ENCODE measurements at places on chromosomes 11 and 22.

DNA sequence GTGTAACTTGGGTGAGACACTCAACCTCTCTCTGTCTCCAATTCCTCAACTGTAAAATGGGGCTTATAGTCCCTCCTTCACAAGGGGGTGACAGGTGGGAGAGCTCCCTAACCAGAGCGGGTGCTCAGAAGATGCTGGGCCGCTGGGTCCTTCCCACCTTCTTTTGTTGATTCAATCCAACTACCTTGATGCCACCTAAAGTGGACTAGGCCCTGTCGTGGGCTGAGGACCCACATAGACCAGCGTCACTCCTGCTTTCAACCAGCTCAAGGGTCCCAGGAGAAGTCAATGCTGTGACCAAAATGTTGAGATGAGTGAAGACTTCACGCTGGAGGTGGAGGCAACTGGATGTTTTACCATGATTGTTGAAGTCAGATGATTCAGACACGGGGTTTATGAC lies 72.7 kb upstream of the WNT11 start:
- DNase-seq, result no peak

DNA sequence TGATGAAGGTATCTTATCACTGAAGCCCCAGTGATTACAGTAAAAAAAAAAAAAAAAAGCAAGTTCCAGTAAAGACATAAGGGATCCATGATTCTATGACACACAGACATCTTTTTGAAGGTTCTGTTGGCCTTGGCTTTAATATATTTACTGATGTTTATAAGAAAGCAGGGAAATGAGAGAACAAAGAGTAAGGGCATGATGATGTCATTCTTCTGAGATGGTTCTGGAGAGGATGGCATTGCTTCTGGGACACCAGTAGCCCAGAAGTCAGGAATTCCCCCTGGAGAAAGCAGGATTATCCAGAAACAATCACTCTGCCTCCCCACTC lies 233.6 kb downstream of the FAM76B start:
- DNase-seq, result no peak

DNA sequence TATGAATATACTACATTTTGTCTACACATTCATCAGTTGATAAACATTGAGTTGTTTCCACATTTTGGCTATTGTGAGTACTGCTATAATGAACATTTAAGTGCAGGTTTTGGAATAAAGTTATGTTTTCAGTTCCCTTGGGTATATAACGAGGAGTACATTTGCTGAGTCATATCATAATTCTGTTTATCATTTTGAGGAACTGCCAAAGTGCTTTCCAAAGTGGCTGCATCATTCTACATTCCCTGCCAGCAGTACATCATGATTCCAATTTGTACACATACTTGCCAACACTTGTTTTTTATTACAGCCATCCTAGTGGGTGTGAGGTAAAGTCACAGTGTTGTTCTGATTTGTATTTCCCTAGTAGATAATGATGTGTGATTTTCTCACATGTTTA lies 1458.6 kb upstream of the TENM4 start:
- DNase-seq, result no peak

GRCh38 chr11:76007166-76007565 lies 192.2 kb downstream of the UVRAG start:
- no peak for DNase-seq

GRCh38 chr11:36073411-36074203 lies 129.7 kb downstream of the LDLRAD3 start:
- DNase-seq, result no peak

DNA sequence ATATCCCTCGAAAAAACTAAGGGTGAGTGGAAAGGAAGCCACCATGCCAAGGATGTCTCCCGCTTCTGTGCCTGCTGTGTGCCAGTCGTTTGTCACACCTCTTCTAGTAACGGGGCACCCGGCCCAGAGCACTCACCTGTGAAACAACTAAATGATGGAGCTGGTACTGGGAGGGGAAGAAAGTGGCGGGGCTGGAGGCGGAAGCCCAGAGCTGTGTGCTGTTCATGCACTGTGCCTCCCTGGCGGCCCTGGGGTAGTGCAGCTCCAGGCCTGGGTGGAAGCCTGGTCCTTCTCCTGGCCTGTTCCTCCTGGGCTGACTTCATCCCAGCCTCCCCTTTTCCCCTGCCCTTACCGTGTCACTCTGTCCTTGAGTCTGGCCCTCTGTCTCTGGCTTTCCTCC lies 130.2 kb downstream of the CEP164 start:
- no peak for DNase-seq

DNA sequence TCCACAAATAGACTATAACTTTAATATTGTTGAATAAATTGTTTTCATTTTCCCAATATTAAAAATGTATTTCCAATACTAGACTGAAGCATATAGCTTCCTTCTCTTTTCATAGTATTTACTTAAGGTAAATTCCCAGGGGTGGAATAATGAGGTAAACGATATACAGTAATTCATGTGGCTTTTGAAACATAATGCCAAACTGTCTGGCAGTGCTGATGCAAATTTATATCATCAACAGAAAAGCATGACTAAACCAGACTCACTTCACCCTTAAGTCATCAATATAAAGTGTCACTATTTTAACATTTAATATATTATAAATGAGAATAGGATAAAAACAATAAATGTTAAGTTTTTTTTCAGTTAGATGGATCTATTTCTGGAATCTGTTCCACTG lies 13.6 kb downstream of the C2CD3 start:
- DNase-seq, result no peak

DNA sequence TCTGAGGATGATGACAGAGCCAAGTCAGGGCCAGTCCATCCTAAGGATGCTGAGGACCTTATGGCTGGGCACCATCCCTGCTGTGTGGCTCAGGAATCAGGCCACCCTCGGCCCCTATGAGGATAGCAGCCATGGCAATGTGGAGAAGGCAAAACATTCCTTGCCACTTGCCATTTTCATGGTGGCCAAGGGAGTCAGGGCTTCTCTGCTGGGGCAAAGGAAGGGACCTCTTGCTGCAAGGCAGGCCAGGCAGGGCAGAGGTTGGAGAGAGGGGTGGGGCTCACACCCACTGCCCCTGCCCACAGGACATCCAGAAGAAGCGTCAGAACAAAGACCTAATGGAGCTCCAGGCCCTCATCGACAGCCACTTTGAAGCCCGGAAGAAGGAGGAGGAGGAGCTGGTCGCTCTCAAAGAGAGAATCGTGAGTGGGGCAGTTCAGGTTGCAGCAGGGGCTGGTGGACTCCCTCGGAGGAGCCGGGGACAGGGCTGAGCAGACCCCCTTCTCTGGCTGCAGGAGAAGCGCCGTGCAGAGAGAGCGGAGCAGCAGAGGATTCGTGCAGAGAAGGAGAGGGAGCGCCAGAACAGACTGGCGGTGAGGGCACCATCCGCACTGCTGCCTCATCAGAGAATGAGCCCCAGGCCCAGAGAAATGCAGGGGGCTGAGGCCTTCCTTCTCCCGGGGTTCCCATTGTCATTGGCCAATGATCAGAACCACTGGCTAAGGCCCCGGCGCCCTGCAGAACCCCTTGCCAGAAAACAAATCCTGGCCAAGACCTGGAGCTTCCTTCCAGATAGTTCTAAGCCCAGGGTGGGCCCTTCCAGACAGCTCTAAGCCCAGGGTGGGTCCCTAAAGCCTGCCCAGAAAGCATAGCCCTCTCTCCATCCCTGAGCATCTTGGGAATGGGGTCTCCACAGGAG lies 13.5 kb upstream of the MRPL23 start:
- no peak for DNase-seq

DNA sequence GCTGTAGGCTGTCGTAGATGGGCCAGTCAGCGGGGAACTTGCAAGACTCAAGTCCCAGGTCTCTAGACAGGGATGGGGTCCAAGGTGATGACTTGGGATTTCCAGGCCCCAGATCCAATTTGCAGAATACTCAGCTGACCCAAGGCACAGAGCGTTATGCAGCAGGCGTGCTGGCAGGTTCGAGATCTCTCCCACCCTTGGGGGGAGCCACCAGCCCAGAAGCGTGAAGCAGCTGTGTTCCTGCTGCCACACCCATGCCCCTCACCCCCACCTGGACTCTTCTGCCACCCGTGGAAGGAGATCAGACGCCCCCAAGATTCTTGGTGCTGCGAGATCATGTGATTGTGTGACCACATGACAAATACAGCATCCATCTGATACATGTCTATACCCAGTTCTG lies 142.6 kb downstream of the BRD1 start:
- no peak for DNase-seq

GRCh38 chr11:69862331-69862771 lies 43.1 kb upstream of the FGF3 start:
- DNase-seq, result no peak

- DNase-seq, result no peak
These were observed 33.4 kb upstream of the LYVE1 start for GRCh38 chr11:10601837-10602236.

GRCh38 chr11:123461164-123461563 lies 31.1 kb downstream of the GRAMD1B start:
- no peak for DNase-seq

GRCh38 chr11:123143921-123144320 lies 51.1 kb downstream of the CLMP start:
- DNase-seq, result no peak

- no peak for DNase-seq
These were observed 9.6 kb downstream of the BTG4 start for GRCh38 chr11:111502611-111503010.

- DNase-seq, result no peak
These were observed 14.7 kb upstream of the MAPK1 start for GRCh38 chr22:21881841-21882753.

DNA sequence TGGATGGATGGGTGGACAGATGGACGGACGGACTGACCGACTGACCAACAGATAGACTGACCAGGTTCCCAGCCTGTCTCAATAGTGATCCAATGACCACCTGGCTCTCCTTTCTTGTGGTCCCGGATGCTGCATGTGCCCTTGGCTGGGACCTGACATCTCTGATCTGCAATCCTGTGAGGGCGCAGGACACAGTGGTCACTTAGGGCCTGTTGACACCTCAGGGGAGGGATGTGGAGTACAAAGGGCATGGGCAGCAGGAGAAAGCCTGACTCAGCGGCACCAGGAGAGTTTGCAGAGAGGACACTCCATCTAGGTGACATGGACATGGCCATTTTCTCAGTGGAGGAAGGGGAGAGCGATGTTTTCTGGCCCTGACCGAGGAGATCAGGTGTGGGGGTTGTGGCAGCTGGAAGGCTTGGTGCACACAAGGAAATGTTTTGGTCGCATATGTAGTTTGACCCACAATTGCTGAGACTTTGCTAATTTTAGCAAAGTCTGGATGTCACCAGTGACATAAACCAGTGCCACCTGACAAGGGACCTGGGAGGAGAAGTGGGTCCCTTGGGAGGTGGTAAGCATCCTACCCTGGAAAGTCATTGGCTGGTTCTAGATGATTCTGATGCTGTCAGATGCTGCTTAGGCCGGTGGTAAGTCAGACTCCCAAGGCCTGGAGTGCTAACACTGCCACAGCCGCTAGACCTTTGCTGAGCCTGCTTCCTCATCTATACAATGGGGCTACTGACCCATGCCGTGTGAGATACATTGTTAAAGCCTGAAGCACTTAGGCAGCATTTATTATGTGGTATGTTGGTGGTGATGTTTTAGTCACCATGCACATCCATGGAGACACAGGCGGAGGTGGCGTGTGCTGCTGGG lies 50.7 kb downstream of the CD82 start:
- peak; percentile 2 for DNase-seq

DNA sequence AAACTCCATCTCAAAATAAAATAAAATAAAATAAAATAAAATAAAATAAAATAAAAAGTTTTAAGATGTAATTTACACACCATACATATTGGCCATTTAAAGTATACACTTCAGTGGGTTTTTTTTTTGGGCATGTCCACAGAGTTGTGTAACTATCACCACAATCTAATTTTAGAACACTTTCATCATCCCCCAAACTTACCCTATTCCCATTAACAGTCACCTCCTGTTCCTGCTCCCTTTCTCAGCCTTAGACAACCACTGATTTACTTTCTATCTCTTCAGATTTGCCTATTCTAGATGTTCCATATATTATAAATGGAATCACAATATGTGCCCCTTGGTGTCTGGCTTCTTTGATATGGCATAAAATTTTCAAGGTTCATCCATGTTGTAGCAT lies 4.6 kb upstream of the ACER3 start:
- DNase-seq, result no peak

- no peak for DNase-seq
These were observed 469.4 kb downstream of the INSC start for GRCh38 chr11:15584158-15584557.

GRCh38 chr11:46202696-46203391 lies 74.6 kb upstream of the CREB3L1 start:
- DNase-seq, result no peak

DNA sequence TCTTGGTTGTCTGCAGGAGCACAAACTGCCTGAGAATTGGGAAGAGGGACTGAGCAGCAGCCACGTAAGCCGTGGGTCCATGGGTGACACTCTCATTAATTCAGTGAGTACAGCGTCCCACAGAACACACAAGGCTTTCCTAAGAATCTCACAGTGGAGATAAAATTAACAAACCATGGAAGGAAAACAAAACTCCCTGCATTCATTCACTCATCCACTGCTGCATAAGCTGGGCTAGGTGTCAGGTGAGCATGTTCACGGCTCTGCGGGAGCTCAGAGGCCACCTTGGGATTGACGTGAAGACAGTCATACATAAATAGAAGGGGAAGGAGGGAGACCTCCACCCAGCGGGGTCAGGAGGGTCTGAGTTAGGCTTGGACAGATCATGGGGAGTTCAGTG lies 1442.7 kb downstream of the TBC1D22A start:
- DNase-seq, result no peak

- DNase-seq, result no peak
These were observed 126.4 kb upstream of the HSD17B12 start for GRCh38 chr11:43554148-43554473.

DNA sequence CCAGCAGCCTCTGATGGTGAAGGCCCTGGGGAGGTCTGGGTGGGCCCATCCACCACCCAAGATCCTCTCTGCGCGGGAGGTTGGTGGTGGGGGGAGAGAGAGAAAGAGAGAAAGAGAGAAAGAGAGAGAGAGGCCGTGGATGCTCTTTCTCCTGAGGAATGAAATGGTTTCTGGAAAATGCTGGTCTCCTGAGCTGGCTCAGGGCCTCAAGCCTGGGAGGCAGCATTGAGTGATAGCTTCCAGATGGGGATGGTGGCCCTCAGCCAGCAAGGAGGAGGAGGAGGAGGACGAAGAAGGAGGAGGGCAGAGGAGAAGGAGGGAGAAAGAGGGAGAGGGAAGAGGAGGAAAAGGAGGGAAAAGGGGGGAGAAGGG lies 4.6 kb downstream of the TSPAN32 start:
- no peak for DNase-seq

DNA sequence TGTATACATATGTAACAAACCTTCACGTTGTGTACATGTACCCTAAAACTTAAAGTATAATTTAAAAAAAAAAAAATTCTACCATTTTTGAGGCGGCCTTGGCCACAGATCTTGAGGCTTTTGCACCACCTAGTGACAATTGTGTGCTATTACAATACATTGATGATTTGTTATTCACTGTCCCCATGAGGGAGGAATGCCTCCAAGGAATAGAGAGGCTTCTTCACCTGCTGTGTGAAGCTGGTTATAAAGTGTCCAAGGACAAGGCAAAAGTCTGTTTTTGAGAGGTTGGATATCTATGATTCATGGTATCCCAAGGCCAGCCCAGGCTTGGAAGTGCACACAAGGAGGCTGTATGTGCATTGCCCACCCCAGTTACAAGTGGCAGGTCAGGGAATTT lies 30.7 kb downstream of the SLC22A25 start:
- peak; percentile 4 for DNase-seq

All from CD4-positive, alpha-beta T cell treated with Interleukin-17A for 4 hours (primary cell).